ENCODE measurements at places on chromosomes 5 and 9.

DNA sequence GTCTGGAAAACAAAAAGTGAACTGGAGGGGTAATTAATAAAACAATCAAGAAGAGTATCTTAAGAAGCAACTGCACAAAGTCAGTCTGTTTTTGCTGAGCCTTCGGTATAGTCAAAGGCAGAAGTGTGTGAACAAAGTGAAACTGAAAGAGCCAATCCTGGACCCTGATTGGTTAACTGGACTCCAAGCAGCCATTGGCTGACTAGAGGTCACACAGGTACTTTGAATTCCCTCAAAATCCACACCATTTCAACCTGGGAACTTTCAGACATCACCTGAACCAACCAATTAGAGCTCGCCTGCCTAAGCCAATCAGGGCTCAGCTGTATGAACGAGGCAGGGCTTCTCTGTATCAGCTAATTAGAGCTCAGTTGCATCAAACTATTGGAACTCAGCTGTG is 286.7 kb downstream of the TLE4 start:
- no peak for DNase-seq

- no peak for DNase-seq
Observed at GRCh38 chr5:88707216-88707965, 175.6 kb downstream of the MEF2C start.

DNA sequence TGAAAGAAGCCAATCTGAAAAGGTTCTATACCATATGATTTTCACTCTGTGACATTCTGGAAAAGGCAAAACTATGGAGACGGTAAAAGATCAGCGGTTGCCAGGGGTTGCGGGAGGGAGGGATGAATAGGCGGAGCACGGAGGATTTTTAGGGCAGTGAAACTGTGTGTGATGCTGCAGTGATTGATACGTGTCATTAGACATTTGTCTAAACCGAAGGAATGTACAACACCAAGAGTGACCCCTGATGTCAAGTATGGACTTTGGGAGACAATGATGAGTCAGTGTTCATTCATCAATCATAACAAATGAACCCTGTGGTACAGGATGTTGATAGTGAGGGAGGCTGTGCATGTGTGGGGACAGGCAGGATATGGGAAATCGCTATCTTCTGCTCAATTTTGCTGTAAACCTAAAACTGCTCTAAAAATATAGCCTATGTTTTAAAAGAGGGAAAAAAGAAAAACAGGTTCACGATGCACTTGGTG is 34.4 kb downstream of the ERGIC1 start:
- DNase-seq = no peak

DNA sequence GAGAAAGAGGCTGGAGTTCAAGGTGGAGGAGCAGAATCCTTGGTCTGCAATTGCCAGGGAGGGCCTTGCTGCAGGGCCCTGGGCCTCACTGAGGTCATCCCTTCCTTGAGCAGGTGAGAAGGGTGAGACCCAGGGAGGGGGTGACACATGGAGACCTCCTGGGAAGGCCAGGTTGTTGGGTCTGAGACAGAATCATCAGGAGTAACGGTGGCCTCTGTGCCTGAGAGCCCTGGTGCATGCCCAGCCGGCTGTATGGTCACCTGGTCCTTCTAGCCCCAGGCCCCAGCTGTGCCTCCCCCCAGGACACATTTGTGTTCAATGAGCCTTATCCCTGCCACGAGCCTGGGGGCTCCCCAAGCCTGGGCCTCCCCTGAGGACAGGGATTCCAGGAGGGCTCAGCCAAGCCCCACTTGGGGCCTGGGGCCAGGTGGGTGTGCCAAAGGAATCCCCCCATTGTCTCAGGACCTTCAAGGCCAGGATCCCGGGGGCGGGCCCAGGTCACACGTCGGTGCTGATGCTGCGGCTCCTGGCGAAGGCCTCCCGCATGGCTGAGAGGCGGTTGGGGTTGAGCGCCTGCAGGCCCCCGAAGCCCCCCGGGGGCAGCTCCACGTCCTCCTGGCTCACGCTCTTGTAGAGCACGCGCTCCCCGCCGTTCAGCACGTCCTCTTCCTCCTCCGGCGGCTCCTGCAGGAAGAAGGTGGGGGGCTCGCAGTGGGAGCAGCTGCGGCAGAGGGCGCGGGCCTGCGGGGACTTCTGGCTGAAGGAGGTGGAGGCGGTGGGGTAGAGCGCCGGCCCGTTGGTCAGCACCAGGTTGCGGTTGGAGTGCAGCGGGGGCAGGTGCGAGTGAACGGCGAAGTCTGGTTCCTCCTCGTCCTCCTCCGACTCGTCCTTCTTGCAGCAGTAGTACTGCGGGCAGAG is 30.4 kb downstream of the FAM163B start:
- DNase-seq = no peak

- DNase-seq = no peak
Observed at GRCh38 chr9:137028263-137029057, 423 bp upstream of the ABCA2 start.
